ENCODE measurements at places on chromosomes 16 and 17.
A peak's percentile ranks its signal among the peaks of the same experiment; 100 is the strongest.

- no peak for DNase-seq
Observed at GRCh38 chr17:27603421-27603770, 27.6 kb upstream of the LGALS9 start.

DNA sequence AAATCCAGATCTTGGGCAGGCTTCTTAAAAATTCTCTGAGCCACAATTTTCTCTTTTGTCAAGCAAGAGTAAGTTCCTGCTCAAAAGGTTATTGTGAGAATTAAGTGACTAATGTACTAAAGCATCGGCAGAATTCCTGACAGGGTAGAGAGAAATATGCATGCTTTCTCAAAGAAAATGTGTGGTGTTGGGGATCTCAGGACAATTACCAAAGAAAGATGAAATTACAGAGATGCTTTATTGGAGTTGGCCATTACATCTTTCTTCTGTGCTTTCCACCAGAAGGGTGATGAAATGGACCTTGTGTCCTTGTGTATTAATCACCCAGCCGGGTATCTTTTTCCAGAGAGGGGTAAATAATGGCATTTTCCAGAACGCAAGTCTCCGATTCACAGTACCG, 1.7 kb upstream of the USP43 start:
- no peak for DNase-seq

- no peak for DNase-seq
Observed at GRCh38 chr17:47694581-47695428, 844 bp downstream of the TBKBP1 start.

GRCh38 chr16:66409156-66409555, 17.9 kb upstream of the BEAN1 start:
- no peak for DNase-seq

GRCh38 chr16:79001156-79001967, 599.2 kb downstream of the MAF start:
- DNase-seq = no peak

- no peak for DNase-seq
Observed at GRCh38 chr17:48344251-48344650, 85.8 kb downstream of the SKAP1 start.

- no peak for DNase-seq
Observed at GRCh38 chr16:13517841-13518240, 402.1 kb upstream of the ERCC4 start.

GRCh38 chr17:35051183-35051578, 12.3 kb downstream of the RFFL start:
- DNase-seq = peak; percentile 30

DNA sequence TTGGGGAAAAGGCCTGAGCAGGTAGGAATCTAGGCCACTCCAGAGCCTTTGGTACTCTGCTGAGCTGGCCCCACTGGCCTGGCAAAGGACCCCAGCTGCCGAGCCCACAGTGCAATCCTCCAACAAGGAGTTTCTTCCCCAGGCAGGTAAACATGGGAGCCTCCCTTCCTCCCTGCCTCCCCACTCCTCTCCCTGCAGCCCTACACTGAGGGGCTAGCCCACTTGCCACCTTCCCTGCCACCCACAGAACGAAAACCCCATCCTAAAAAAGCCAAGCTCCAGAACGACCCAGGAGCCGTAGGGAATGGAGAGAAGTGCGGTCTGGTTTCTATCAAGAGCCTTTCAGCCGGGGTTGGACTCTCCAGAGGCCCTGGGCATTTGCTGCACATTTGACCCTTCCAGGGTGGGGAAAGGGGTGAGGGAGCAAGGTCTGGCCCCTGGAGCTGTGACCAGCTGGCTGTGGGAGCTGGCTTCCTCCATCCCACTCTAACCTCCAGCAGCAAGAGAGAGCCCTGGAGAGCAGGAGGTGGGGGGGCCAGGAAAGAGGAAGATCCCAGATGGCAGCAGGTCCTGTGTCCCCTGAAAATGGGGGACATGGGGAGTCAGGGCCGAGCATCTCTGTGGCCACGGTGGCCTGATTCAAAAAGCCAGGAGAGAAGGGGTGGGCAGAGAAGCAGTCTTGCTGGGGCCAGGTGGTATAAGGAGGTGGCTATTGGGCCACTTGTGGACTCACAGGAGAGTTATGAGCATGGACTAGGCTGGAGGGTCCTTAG, 1.3 kb downstream of the HID1 start:
- no peak for DNase-seq

- no peak for DNase-seq
Observed at GRCh38 chr17:63679214-63679613, 20.7 kb downstream of the LIMD2 start.

- DNase-seq = no peak
Observed at GRCh38 chr17:32483451-32484019, 3.3 kb upstream of the CDK5R1 start.

DNA sequence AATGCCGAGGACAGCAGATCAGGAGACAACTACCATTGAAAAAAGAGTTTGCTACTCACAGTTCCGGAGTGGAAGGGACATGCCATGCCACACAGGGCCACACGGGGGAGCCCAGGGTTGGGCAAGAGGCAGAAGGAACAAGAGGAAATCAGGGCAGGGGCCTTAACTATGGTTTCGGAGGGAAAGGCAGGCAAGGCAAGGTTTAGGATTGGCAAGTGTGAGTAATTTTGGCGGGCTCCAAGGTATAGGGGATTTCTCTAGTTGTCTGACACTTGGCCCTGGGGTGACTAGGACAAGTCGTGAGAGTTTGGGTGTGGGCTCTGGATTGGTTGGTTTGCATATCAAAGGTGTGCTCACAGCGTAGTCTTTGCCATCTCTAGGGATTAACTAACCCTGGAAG, 27.0 kb upstream of the NTN1 start:
- DNase-seq = peak; percentile 37

GRCh38 chr16:50304467-50305440, 38.4 kb downstream of the ADCY7 start:
- DNase-seq = no peak

- no peak for DNase-seq
Observed at GRCh38 chr17:19549746-19550623, 16.3 kb downstream of the SLC47A1 start.

DNA sequence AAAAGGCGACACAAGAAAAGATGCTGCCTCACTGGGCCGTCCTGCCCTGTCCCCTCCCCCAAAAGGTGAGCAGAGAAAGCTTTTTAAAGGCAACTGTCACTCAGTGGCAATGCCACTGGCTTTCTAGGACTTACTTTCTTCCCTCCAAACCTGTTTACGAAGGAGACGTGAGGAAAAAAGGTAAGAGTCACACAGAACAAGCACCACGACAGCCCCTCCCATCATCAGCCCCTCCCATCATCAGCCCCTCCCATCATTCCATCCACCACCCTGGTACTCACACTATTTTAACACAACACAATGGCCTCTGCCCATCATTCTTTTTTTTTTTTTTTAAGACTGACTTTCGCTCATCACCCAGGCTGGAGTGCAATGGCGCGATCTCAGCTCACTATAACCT, 77.1 kb downstream of the NXN start:
- DNase-seq = no peak

- no peak for DNase-seq
Observed at GRCh38 chr16:24609740-24610415, 70.5 kb downstream of the RBBP6 start.

DNA sequence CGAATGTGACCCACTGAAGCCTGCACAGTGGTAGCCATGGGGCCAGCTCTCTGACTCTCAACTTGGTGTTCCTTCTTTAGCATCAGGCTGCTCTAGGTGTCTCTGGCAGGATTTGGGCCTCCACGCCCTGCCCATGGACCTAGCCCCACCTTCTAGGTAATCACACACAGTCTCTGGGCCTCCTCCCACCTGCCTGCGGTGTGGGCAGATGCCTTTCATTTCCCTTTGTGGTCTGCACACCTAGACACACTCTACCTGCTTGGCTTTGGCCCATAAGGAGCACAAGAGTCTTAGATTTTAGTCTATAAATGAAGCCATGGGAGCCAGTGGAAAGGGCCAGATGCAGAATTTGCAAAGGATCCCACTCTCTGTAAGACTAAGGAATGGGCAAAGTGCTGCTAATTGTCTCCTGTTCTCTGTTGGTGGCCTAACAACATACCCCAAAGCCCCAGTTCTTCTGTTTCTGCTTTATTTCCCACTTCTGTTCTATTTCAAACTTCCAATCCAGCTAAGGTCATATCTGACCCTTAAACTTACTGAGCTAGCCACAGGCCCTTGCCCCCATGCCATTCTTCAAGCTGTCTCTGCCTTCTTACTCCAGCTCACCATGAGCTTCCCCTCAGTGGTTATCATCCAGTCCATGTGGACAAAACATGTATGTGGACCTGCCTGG, 7.2 kb upstream of the MFSD6L start:
- DNase-seq = no peak

- DNase-seq = no peak
Observed at GRCh38 chr16:80097098-80097497, 443.7 kb upstream of the DYNLRB2 start.

DNA sequence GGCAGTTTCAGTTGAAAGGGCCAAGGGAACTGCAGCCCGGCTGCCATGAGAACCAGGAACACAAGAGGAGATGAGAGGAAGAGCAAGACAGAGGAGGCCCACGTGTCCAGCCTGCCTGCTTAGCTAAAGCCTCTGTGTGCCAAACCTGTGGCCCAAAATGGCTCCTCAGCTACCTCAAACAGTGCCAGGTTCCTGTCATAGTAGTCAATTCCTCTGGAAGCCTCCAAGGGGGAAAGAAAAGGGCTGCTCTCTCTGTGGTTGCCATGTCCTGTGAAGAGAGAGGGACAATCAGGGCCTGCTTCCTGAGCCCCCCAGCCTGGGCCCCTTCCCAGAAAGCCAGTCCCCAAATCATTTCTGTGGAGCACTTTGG, 5.2 kb downstream of the SLC12A4 start:
- no peak for DNase-seq

- DNase-seq = peak; percentile 14
Observed at GRCh38 chr17:66200685-66201092, 8.8 kb upstream of the CEP112 start.

DNA sequence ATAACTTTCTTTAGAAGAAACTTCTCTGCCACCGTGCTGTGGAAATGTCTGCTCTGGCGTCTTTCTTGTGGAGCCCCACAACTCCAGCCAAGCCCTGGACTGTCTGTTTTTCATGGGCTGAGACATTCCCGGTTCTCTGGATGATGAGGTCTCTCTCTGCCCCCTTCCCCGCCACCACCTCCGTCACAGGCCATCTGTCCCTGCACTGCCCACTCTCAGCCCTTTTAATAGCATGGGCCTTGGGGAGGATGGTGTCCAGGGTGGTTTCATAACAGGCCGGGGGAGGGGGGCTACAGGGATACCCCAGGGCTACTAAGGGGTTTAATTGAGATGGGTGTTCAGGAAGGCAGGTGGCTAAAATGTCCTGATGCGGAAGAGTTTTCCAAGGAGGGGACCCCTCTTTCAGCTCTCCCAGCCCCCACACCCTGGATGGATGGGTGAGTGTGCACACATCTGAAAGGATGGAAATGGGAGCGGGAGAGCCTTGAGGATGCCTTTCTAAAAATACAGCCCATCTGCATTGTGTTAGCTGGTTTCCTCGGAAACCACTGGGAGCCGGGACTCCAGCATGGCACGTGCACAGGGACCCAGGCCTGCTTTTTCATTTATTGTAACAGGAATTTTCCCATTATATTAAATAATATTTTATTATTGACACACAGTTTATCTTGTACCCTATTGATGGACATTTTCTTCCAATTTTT, 14.6 kb upstream of the NDRG4 start:
- DNase-seq = no peak

DNA sequence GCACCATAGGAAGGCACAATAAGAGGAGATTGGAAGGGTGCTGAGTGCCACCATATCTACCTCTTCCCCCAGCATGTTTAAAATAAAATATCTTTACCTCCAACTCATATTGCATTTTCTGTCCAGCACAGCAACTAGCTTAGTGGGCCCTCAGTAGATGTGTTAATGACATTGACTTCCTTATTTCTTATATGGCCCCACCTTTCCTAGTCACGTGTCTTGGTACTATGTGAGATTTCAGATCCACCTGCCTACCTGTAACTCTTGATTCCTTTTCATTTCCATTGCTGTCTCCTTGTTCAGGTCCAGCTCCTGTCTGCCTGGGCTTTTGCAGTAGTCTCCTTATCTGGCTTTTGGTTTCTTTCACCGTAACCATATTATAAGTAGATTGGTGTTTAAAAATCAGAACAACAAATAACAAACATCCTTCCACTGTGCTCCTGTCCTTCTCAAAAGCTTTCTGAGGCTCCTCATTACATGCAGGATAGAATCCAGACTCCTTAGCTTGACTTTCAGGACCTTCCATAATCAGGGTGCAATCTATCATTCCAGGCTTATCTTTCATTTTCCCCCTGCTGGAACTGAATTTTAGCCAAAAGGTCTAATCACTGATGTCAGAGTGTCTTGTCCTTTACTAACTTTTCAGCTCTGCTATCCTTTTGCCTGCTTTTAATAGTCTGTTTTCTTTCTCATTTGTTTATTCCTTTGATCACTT, 71.3 kb downstream of the FTO start:
- DNase-seq = no peak

GRCh38 chr17:5665164-5665563, 80.9 kb upstream of the NLRP1 start:
- DNase-seq = no peak

- no peak for DNase-seq
Observed at GRCh38 chr17:17151055-17151454, 55.1 kb downstream of the PLD6 start.

DNA sequence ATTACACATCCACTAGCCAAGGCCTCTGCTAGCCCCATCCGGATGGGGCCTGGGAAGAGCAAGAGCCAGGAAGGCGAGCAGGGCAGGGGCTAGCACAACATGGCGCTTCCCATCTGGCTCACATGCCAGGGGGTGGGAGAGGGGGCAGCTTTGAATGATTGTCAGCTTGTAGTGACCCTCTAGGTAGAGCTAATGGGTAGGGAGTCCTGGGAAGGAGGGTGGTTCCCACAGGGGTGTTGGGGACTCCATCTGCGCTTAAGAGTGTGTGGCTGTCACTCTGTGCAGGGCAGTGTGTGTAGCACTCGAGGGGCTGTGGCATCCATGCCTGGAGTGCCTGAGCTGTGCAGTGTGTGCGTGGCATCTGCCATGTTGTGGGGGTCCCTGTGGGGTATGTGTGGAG, 24.5 kb downstream of the ARHGAP23 start:
- DNase-seq = no peak

GRCh38 chr17:9072696-9073339, 51.5 kb downstream of the NTN1 start:
- DNase-seq = no peak

- DNase-seq = no peak
Observed at GRCh38 chr17:57601143-57601735, 143.9 kb downstream of the CCDC182 start.

- no peak for DNase-seq
Observed at GRCh38 chr17:57475796-57476195, 219.5 kb downstream of the MSI2 start.

GRCh38 chr17:4161192-4161966, 18.4 kb downstream of the CYB5D2 start:
- no peak for DNase-seq

DNA sequence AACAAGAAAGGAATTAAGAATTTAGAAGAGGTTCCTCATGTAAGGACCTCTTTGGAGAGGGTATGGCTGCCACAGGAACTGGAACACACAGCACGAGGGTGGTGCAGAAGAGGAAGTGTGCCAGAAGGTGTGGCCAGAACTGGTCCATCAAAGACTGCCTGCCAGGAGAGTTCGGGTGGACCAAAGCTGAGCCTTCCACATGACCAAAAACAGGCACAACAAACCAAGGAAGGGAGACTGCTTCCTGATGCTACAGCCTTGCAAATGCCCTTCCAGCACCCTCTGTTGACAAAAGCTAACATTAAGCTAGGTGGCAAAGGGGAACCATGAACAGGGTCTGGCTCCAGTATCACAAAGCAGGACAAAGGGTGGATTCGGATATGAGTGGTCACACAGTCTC, 125.8 kb upstream of the TMEM97 start:
- no peak for DNase-seq

GRCh38 chr17:78573955-78574354, 3.2 kb downstream of the DNAH17 start:
- DNase-seq = no peak

Data from activated T-helper 1 cell treated with anti-CD3 and anti-CD28 coated beads, Interleukin-12 subunit alpha, Interleukin-12 subunit beta, Interleukin-2, Interleukin-4 antibody, amounts not matched to agents 30 ng/mL and 10 ng/mL and 1 ng/mL, durations not matched to agents 14 hours and 24 hours and 36 hours (primary cell).